ENCODE measurements at places on chromosomes 6 and 20.

- H3K27ac ChIP-seq: peak overlapping the region; percentile 14
- H3K4me1 ChIP-seq: peaks cover 62% of the 10 kb centered on the region
- DNase-seq: no peak
Measured at GRCh38 chr6:30740540-30740870, 2.0 kb downstream of the FLOT1 start.

- H3K27ac ChIP-seq: no peak overlapping the region
- no peaks in the 10 kb centered on the region for H3K27me3 ChIP-seq
- no peak overlapping the region for H3K4me3 ChIP-seq
Measured at GRCh38 chr6:153958860-153959259, 80.2 kb upstream of the OPRM1 start.

DNA sequence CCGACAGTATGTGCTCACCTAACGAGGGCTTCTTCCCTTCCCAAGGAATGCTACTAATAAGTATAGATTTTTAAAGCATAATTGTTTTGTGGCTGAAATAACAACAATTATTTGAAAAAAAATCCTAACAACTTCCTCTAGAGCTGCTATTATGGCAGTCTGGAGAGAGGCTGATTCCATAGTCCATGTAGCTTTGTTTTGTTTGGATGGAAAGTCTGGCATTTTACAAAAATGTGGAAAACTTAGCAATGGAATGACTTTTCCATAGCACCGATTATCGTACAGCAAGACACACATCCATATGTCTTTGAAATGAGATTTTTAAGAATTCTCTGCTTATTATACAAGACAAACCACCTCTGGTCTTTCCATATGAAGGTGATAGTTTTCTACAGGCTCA lies 252.4 kb upstream of the TAB2 start:
- no peaks in the 10 kb centered on the region for H3K27me3 ChIP-seq
- no peak overlapping the region for H3K4me3 ChIP-seq
- H3K4me1 ChIP-seq: peaks cover 60% of the 10 kb centered on the region
- no peak overlapping the region for H3K27ac ChIP-seq
- peaks cover 16% of the 10 kb centered on the region for H3K36me3 ChIP-seq
- DNase-seq: no peak

DNA sequence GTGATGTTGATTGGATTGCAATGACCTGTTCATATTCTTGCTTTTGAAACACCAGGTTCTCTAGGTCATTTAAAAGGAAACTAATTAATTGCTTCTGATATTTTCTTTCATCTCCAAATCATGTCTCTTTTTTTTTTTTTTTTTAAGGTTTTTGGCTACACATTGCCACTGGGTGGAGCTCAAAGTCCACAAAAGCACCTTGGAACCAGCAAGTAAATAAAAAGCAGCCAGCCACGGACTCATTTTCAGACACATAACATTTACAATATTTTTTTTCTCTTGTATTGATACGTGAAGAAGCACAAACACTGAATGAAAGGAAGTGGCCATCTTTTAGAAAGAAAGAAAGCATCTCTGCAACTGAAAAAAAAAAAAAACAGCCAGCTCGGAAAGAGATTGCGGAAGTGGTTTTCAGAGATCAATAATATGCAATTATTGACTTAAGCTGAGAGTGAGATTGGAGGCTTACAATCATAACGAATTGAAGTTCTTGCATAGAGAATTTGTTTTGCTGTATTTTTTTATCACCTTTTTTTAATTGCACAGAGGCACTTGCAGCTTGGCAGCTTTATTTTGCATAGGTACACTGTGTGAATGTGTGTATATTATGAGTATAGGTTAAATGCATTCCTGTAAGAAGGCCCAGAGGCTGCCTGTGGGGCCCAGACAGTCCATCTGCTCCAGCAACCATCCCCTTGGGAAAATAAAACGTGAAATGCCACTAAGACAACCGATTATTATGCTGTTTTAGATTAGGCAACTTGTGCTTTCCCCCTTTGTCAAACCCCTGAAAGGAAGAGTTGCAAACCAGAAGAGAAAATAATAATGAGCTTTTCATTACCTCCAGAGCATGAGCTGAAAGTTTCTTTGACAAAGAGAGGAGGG lies 28.2 kb downstream of the CGA start:
- no peak overlapping the region for H3K27ac ChIP-seq
- H3K36me3 ChIP-seq: no peaks in the 10 kb centered on the region
- H3K27me3 ChIP-seq: peaks cover 36% of the 10 kb centered on the region
- no peak overlapping the region for H3K4me3 ChIP-seq

- no peak overlapping the region for H3K27ac ChIP-seq
- peak overlapping the region; percentile 93 for H3K4me3 ChIP-seq
- no peak for DNase-seq
- peaks cover 28% of the 10 kb centered on the region for H3K36me3 ChIP-seq
Measured at GRCh38 chr20:45363611-45364492, 896 bp downstream of the SYS1 start.

GRCh38 chr6:75786152-75786551 lies 37.1 kb downstream of the MYO6 start:
- no peak overlapping the region for H3K27ac ChIP-seq
- no peak overlapping the region for H3K4me3 ChIP-seq
- no peaks in the 10 kb centered on the region for H3K36me3 ChIP-seq
- DNase-seq: no peak
- no peaks in the 10 kb centered on the region for H3K27me3 ChIP-seq

DNA sequence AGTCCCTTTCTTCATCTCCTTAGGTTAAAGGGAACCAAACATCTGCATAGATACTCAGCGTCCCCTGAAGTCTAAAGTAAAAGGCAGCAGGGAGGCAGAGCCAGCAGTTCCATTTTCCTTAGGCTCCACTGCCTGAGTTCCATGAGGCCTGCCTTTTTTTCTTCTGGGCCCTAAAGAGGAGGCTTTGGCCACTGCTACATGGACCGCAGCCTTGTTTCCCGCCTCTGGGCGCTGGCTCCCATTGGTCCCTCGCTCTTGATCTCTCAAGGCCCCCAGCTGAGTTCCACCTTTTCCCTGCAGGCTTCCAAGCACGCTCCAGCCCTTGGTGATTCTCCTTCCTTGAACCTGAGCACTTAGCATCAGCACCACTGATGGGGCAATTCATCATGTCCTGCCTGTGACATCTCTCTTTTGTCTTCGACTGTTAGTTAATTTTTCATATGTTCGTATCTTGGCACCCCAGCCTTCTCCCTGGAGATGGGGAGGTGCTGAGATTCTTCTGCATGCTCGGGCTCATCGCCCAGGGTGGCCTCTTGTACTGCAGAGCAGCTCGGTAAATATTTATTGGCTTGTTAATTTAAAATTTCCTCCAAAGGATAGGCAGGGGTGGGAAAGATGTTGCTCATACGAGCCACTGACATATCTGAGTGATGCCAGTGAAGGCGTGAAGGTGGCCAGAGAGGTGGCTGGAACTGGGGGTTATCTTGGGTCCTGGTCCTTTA lies 3.4 kb downstream of the MLN start:
- H3K27ac ChIP-seq: no peak overlapping the region
- H3K4me1 ChIP-seq: no peaks in the 10 kb centered on the region
- H3K36me3 ChIP-seq: no peaks in the 10 kb centered on the region
- H3K27me3 ChIP-seq: peaks cover 11% of the 10 kb centered on the region
- DNase-seq: no peak

DNA sequence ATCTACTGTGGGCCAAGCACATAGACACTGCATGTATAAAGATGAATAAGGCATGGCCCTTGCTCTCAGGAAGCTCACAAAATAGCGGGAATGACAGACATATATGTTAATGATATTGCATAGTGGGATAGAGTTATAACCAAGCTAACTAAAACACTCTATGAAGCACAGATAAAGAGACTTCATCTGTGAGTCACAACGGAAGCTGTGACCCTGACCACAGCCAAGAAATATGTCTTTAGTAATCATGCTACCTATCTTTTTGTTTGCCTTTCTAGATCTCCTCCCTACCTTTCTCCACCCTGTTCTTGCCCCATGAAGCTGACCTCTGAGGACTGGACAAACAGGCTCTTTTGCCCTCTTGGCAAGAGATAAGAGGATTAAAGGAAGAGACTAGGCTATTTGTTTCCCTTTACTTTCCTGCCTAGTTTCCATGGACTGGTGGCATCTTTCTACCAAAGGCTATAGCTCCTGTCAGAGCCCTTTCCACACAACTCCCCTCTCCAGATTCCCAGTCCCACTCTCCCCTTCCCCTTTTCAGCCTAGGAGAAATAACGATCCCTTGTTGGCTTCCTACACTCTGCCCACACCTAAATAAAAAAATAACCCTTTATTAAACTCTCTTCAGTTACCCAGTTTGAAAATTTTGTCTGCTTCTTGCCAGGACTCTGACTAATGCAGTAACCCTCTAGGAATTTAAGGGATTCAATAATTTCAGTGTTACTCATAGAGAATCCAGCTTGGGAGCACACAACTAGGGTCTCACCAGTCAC lies 504.9 kb upstream of the MARCKS start:
- peaks cover 7% of the 10 kb centered on the region for H3K4me1 ChIP-seq
- H3K27me3 ChIP-seq: no peaks in the 10 kb centered on the region
- no peak for DNase-seq
- no peak overlapping the region for H3K27ac ChIP-seq

- no peak overlapping the region for H3K27ac ChIP-seq
- H3K4me1 ChIP-seq: peaks cover 14% of the 10 kb centered on the region
- no peak overlapping the region for H3K4me3 ChIP-seq
Measured at GRCh38 chr6:157908369-157909281, 73.0 kb upstream of the SYNJ2 start.

DNA sequence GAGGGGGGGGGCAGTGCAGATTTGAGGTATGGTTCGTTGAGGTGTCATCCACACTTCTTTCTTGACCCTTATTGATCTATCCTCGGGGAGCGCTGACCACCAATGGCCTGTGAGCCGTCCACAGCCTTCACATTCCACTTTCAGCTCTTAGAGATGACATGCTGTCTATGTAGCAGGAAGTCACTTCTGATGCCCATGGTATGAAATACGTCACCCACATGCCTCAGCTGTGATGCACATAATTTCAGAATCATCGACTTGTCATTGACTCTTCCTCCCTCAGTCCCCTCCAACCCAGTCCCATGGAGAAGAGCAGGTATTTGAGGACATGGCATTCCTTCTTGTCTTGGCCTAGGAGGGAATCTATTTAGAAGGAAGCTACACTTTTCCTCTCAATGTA lies 4.7 kb upstream of the ADGRF5 start:
- H3K4me1 ChIP-seq: no peaks in the 10 kb centered on the region
- H3K36me3 ChIP-seq: no peaks in the 10 kb centered on the region
- no peak for DNase-seq
- H3K4me3 ChIP-seq: no peak overlapping the region
- H3K27me3 ChIP-seq: no peaks in the 10 kb centered on the region
- no peak overlapping the region for H3K27ac ChIP-seq

GRCh38 chr6:109793792-109794191 lies 102.7 kb downstream of the FIG4 start:
- peaks cover 9% of the 10 kb centered on the region for H3K4me1 ChIP-seq
- H3K27ac ChIP-seq: peak overlapping the region; percentile 50
- no peak overlapping the region for H3K4me3 ChIP-seq
- DNase-seq: no peak

GRCh38 chr6:79353226-79353625 lies 118.7 kb upstream of the HMGN3 start:
- no peaks in the 10 kb centered on the region for H3K27me3 ChIP-seq
- DNase-seq: no peak
- no peaks in the 10 kb centered on the region for H3K4me1 ChIP-seq

GRCh38 chr20:10423735-10424134 lies 10.3 kb downstream of the MKKS start:
- H3K36me3 ChIP-seq: peaks cover 23% of the 10 kb centered on the region
- H3K4me3 ChIP-seq: no peak overlapping the region
- H3K4me1 ChIP-seq: peaks cover 15% of the 10 kb centered on the region
- DNase-seq: no peak
- H3K27ac ChIP-seq: no peak overlapping the region
- no peaks in the 10 kb centered on the region for H3K27me3 ChIP-seq

- DNase-seq: no peak
- H3K27ac ChIP-seq: no peak within 1 kb of the TSS
- H3K4me1 ChIP-seq: peaks cover 8% of the 10 kb centered on the region
- H3K27me3 ChIP-seq: peaks cover 29% of the 10 kb centered on the region
- no peaks in the 10 kb centered on the region for H3K36me3 ChIP-seq
Measured at GRCh38 chr6:138499303-138500018, at the start of gene NHSL1. NHSL1 (minus strand) TSS chr6:138499494; CDS start chr6:138499290, 204 bp downstream.

GRCh38 chr6:125882243-125882642 lies 74.3 kb upstream of the HINT3 start:
- H3K4me3 ChIP-seq: no peak overlapping the region
- H3K4me1 ChIP-seq: no peaks in the 10 kb centered on the region
- H3K27me3 ChIP-seq: no peaks in the 10 kb centered on the region

- H3K27ac ChIP-seq: no peak within 1 kb of the TSS
- peak; percentile 15 for DNase-seq
- peak within 1 kb of the TSS; percentile 71 for H3K4me3 ChIP-seq
- peaks cover 1% of the 10 kb centered on the region for H3K4me1 ChIP-seq
- H3K27me3 ChIP-seq: peaks cover 29% of the 10 kb centered on the region
- H3K36me3 ChIP-seq: no peaks in the 10 kb centered on the region
Measured at GRCh38 chr6:39934131-39934757, at the start of gene MOCS1. MOCS1 (minus strand) TSS chr6:39934462; CDS start chr6:39934417, 45 bp downstream.

- no peak for DNase-seq
- H3K4me3 ChIP-seq: no peak overlapping the region
- no peaks in the 10 kb centered on the region for H3K4me1 ChIP-seq
Measured at GRCh38 chr6:79425589-79426311, 111.5 kb downstream of the LCA5 start.

- H3K36me3 ChIP-seq: no peaks in the 10 kb centered on the region
- H3K4me3 ChIP-seq: no peak overlapping the region
- no peaks in the 10 kb centered on the region for H3K4me1 ChIP-seq
- DNase-seq: no peak
- peaks cover 2% of the 10 kb centered on the region for H3K27me3 ChIP-seq
Measured at GRCh38 chr6:1636272-1636825, 26.6 kb downstream of the FOXC1 start.

DNA sequence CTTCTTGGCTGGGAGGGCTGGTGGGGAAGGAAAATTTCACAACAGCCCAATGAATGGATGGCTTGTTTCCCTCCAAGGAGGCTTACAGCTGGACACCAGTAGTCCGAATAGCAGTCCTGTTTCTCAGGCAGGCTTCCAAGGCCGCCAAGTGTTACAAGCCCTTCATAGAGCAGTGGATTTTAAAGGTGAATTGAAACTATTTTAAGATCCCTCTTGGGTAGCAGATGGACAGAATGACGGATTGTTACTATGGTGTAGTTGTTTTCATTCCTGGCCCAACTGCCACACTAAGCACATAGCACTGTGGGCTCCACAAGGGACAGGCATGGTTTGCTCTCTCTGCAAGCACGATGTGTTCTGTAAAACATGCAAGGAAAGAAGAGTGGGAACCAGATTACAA lies 203.3 kb upstream of the TAB2 start:
- H3K27me3 ChIP-seq: no peaks in the 10 kb centered on the region
- H3K4me3 ChIP-seq: no peak overlapping the region
- H3K27ac ChIP-seq: no peak overlapping the region
- peaks cover 69% of the 10 kb centered on the region for H3K4me1 ChIP-seq

GRCh38 chr20:44173116-44173515 lies 13.9 kb downstream of the JPH2 start:
- H3K4me1 ChIP-seq: no peaks in the 10 kb centered on the region
- H3K27me3 ChIP-seq: peaks cover 28% of the 10 kb centered on the region
- H3K27ac ChIP-seq: no peak overlapping the region
- no peak for DNase-seq
- no peaks in the 10 kb centered on the region for H3K36me3 ChIP-seq
- H3K4me3 ChIP-seq: no peak overlapping the region

Data from activated T-helper 2 cell treated with anti-CD3 and anti-CD28 coated beads, Interferon-gamma antibody, Interleukin-2, Interleukin-4, amounts not matched to agents 10 μg/mL and 5 μg/mL and 100 μg/mL, durations not matched to agents 14 hours and 24 hours and 36 hours (primary cell).